GM12891 (cell line): ENCODE measurements at places on chromosomes 2 and 18.

DNA sequence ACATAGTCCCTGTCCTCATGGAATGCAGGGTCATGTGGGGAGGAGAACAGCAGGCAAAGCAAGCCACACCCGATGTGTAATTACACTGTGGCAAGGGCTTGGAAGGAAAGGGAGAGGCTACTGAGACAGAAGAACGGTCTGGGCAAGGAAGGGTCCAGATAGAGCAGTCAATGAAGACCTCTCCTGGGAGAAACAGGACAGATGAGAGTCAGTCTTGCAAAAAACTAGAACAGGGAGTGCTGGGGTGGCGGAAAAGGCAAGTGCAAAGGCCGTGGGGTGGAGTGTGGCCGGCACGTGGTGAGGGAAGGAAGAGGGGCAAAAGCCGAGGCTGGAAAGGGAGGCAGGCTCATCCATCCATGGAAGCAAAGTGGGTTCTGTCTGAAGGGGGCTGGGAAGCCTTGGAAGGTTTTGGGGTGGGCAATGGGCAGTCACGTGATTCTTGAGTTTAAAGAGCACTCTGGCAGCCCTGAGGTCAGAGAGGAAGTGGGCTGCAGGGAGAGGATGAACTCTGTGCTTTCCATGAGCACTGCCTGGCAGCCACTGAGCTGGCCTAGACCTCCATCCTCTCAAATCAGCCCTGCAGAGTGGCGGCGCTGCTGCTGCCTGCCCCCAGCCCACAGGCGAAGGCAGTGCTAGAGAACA, 182.2 kb downstream of the INHBB start:
- DNase-seq, result no peak

DNA sequence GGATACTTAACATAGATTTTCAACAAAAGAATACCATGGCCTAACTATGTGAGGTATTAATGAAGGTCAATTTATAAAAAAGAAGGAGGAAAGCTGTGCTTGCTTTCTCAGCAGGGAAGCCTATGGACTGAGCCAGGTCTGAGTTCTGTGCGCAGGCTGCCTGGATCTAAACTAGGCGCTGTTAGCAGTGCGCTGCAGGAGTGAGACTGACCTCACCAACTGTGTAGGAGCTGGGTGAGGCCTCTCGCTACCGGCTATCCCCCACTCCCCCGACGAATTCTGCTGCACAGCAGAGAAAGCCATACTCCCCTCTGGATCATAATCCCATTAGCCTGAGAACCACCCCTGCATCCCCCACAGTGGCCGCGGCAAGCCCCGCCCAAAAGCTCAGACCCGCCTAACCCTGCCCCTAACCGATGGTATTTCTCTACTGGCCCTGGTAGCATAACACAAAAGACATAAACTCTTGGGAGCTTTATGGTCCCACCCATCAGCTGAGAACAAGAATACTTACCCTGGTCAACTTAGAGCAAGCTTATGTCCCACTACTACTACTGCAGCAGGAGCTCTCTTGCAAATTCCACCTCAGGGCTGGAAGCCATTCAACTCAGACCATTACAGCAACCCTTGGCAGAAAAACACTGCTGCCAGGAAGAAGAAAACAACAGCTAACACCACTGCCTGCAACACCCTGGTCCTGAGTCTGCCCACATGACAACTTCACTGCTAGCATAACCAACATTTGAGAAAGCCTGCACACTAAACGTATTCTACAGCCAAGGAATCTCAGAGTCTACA, 28.0 kb downstream of the SULT1C2 start:
- no peak for DNase-seq

DNA sequence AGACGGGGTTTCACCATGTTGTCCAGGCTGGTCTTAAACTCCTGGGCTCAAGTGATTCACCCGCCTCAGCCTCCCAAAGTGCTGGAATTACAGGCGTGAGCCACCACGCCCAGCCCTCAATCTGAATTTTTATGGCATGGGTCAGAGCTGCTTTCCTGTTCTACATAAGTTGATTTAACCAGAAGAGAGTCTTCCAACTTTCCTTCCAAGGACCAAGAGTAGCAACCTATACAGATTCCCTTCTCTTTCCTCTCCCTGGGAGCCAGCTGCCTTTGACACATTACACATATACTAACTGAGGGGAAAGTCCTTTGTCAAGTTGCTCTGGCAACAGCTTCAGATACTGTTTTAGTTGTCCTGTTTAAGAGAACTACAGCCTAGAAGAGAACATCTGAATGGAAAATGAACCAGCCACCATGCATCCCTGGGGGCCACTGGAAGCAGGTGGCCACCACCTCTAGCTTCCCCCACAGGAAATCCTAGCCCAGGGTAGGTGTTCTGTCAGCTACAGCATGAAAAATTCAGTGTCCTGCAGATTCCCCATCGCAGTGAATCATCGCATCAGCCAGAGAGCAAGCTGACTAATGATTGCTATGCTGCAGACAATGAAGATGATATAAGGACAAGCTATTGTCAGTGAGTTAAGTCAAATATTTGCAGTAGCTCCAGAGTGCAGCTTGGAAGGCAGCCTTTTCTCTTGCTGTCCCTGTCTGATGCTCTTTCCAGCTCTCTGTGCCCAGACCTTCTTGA, 62.9 kb downstream of the POMC start:
- no peak for DNase-seq

DNA sequence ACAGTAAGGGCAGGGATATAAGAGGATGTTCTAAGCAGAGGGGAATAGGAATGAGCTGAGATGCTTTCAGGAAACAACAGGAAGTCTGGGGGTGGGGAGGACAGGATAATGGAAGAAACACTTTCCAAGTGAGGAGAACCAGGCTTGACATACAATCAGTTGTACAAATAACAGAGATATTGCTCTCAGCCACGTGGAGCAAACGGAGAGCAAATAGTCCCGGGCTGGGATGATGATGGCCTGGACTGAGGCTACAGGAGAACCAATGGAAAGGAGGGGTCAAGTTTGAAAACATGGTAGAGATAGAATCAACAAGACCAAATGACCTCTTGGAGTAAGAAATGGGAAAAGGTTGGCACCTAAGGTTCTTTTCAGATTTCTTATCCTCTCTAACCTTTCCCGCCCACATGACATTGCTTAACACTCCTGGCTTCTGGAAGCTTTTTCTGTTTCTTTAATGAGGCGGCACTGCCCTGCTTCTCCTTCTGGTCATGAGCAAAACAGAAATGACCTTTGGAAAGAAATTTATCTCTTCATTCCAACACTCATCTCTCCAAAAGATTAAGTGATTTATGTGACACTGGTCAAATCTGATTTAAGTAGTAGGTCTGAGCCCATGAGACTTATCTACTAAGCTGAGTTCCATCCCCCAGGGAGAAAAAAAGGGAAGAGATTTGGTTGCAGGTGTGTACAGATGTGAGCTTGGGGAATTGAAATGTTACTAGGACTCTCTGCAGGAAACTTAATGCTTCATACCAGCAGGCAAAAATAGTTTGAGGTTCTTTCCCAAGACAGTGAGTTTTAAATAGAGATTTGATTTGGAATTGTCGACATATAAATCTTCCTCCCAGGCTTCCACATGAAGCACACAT, 442.9 kb upstream of the HNRNPA3 start:
- DNase-seq, result no peak

GRCh38 chr18:59352250-59352855, 6.7 kb downstream of the LMAN1 start:
- DNase-seq, result no peak

DNA sequence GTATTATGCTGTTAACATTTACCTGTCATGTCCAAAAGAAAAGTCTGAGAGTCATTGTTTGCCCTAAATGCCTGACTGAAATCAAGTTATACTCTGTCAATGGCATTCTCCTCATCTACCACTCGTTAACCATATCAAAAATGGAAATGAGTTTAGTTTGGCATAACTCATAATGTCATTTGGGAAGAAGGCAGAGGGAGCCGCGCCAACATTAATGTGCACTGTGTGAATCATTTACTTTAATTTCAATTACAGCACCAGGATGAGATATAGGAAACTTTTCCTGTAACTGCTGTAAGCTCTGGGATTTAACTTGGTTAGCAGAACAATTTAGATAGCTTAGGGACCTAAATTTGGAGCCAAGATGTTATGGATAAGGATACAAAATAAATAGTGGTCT, 871.2 kb upstream of the POU3F3 start:
- no peak for DNase-seq

DNA sequence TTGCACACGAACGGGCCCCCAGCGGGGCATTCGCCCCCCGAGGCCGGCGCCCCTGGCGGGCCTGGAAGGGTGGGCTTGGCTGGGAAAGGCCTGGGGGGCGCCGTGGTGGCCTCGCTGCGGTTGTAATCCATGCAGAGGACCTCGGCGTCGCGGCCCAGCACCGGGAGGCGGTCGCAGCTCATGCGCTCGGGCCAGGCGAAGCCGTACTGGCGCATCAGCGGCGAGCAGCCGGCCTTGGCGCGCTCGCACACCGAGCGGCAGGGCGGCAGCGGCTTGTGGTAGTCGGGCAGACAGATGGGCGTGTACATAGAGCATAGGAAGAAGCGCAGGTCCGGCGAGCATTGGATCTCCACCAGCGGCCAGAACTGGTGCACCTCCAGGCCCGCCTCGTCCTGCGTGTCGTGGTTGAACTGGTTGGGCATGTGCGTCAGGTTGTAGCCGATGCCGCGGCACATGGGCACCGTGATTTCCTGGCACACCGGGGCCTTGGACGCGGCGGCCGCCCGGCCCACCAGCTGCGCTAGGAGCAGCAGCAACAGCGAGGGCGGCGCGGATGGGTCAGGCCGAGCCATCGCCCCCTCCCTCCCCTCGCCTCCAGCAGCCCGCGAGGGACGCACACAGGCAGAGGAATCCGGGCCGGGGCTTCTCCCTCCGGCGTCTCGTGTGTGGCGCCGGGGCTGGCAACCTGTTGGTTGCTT, 1.4 kb downstream of the FZD5 start:
- no peak for DNase-seq

- no peak for DNase-seq
These were observed 300.7 kb upstream of the MEIS1 start for GRCh38 chr2:66134138-66134701.

DNA sequence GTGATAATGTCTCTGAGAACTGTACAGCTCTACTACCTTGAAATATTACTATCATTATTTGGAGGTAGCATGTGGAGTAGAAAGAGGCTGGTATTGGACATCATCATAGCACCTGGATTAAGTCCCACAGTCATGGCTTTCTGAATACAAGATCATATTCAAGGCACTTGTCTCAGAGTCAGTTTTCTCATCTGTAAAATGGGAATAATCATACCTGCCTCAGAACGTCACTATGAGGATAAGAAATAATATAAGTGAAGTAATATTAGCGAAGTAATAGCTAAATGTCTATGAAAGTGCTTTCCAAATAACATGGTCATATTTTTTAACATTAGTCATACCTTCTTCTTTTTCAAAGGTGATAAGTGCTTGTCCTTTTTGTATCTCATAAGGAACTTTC, 11.0 kb downstream of the NMI start:
- DNase-seq, result no peak

- DNase-seq, result no peak
These were observed 1045.7 kb upstream of the CELF4 start for GRCh38 chr18:38611036-38611964.

GRCh38 chr18:69628774-69629359, 228.2 kb downstream of the DOK6 start:
- no peak for DNase-seq

DNA sequence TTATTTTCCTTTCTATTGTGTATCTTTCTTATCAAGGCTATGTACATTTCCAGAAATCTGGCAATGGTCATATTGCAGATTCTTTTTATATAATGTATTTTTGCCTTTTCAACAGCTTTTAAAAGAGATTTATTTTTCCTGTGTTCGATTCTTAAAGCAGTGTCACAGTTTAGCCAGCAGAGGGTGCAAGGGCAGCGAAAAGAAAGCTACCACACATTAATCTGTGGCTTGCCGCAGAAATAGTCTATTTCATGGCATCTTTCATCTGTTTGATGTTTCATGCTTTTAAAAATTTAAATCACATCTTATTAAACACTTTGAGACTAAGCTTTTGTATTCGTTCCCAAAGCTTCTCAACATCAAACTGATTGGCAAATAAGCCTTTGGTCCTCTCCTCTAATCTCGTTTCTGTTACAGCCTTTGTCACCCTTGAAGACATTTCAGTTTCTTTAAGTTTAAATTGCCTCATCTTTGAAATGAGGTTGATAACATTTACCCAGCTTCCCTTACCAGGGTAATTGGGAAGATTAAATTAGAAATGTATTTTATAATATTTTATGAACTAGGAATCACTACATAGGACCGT, 73.3 kb downstream of the PIK3C3 start:
- DNase-seq, result no peak

DNA sequence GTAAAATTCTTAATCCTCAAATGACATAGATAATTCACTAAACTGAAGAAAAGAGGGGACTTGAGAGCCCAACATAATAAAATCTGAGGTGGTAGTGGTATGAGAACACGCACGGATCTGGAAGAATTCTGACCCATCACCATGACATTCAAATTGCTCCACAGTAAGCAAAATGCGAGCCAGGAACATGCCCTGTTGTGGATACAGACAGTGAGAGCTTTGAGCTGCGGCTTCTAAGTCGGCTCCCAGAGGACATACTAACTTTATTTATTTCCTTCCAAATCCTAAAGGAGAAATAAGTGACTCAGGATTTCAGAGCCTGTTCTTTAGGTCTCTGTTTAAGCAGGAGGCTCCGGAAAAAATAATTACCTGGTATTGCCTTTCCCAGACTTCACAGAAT, 143.4 kb upstream of the SMAD7 start:
- DNase-seq, result no peak

DNA sequence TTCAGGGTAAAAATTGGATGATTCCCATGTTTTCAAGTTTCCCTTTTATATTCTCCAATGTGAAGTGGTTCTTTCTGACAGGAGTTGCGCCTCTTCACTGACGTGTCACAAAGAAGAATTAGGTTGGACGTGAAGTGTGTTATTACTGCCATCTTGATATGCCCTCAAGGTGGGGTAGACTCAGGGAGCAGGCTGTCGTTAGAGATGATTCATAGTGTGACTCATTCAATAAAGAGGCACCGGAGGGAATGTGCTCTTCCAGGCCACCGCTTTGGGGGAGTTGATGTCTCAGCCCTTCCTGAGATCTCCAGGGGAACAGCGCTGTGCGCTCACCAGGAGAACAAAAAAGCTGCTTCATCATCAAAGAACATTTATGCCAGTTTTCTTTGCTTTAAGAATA, 3.6 kb upstream of the DGKD start:
- no peak for DNase-seq

DNA sequence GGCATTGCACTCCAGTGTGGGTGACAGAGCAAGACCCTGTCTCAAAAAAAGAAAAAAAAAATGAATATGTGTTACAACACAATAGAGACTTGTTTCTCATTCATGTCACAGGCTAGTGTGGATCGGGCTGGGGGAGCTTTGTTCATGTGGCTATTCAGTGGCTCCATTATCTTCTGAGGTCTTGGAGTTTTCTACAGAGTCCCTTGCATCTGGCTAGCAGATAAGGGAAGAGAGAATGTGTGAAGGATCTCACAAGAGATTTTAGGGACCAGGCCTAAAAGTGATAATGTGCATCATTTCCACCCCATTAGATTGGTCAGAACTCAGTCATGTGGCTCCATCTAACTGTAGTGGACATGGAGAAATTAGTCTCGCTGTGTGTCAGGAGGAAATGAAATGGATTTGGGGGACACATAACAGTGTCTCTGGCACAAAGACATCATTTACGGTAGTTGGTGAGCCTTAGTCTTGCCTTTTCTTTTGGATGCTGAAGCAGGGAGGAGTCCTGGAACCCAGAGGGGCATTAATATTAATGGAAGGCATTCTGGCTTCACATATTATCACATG, 32.4 kb upstream of the CASP10 start:
- DNase-seq, result no peak
